ENCODE measurements at places on chromosomes 11 and 22.
A peak's percentile ranks its signal among the peaks of the same experiment; 100 is the strongest.

- DNase-seq: no peak
These were observed 32.2 kb downstream of the ARRB1 start for GRCh38 chr11:75319035-75319877.

GRCh38 chr11:81032906-81033305 lies 1592.1 kb upstream of the TENM4 start:
- DNase-seq: no peak

DNA sequence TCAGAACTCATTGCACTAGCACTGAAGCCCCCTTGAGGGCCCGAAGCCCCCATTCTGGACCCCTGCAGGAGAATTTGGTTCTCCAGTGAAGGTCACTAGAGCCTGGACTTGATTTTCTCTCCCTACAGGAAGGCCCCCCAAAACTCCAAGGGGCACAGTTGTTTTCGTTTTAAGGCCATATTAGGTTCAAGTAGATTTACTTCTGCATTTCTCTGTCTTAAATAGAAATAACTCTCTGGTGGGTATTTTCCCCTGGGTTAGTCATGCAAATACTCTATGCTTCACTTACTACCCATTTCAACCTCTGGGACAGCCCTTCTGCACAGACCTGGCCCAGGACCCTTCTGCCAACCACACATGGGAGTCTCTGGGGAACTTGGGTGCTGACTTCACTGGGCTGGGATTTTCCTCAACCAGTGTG lies 41.6 kb downstream of the WEE1 start:
- DNase-seq: no peak

DNA sequence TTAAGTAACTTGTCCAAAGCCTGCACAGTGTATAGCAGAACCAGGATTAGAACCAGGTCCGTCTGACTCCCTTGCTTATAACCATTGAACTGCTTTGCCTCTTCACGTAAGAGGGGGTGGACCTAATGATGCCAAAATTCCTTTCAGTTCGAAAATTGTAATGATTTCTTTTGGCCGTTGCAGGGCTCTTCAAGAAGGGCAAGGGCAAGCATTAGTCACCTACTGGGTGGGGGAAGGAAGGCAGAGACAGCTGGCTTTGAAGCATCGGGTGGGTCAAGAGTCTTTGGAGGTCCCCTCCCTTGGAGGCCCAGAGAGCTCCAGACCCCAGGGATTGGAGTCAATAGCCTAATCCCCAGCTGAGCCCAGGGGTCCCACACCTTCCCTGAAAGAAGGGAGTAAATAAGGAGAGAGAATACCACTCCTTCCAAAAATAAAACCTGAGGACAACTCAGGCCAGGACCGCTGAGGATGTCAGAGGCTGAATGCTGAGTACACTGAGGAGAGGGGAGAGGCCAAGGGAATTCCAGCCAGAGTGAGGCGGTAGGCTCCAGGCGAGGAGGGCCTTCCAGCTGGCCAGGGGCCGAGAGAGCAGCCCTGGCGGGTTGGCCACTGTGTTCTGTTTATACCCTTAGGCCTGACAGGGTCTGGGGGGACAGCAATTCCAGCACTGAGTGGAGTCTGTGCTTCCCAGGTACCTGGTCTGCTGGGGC lies 14.1 kb downstream of the CREB3L1 start:
- no peak for DNase-seq

DNA sequence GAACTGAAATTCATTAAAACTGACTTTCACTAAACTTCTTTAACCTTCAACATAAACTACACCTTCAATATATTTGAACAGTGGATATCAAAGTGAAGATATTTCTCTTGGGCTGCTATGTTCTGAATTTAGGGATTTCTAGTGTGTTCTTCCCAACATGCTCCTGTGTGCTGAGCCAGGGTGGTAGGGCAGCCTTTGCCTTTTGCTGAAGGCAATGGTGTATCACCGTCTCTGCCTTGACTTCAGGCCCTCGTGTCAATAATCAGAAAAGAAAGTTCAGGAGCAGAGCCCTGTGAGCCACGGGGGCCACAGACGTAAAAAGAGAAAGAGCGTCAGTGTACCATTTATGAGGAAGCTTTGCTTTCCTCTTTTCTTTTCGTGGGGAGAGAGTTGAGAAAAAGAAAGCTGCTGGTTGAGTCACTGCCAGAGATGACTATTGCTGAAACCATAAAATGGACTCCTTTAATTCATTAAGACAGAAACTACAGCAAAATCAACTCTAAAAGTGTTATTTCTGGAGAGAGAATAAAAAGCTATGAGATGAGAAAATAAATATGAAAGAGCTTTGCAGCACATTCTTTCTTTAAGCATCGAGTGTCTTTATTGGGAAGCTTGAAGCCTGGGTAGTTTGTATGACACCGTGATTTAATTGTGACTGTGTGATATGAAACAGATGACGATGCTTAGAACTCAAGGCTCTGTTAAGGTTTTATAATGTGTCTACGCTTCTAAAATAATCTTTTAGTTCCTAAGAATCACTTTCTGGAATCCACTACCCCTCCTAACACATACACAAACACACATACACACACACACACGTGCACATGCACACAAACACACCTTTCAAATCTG lies 271.8 kb upstream of the MTNR1B start:
- DNase-seq: no peak

DNA sequence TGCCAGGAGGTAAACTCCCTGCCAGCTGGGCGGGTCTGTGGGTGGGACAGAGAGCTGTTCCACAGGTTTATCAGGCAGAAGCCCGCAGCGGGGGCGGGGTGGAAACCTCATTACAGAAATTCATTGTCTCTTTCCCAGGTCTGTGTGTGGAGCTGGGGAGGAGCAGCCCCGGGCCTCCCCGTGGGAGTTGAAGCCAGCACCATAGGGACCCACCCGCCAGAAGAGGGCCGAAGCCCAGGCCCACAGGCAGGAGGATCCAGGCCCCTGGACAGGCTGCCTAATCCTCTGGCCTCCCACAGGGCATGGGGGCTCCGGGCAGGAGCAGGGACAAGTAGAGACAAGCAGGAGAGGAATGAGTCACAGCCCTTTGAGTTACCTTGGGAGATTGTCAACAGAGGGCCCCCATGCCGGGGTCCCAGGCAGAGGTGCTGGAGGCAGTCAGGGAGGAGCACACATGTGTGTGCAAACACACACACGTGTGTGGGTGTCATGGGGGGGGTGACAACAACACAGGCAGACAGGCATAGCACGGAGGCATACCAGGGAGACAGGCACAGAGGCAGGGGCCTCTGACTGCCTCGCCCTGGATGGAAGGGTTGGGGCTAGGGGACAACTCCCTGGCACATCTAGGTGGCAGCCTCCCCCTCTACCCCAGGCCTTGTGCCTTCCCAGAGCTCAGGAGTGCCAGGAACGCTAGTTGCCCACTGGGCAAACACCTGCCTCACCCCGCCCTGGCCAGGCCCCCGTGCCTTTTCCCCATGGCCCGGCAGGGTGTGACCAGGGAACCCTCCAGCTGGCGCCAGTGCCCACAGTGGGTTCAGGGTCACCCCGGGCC lies 1.4 kb downstream of the CDC42BPG start:
- DNase-seq: no peak

GRCh38 chr11:108672113-108672512 lies 7.2 kb downstream of the DDX10 start:
- DNase-seq: no peak

DNA sequence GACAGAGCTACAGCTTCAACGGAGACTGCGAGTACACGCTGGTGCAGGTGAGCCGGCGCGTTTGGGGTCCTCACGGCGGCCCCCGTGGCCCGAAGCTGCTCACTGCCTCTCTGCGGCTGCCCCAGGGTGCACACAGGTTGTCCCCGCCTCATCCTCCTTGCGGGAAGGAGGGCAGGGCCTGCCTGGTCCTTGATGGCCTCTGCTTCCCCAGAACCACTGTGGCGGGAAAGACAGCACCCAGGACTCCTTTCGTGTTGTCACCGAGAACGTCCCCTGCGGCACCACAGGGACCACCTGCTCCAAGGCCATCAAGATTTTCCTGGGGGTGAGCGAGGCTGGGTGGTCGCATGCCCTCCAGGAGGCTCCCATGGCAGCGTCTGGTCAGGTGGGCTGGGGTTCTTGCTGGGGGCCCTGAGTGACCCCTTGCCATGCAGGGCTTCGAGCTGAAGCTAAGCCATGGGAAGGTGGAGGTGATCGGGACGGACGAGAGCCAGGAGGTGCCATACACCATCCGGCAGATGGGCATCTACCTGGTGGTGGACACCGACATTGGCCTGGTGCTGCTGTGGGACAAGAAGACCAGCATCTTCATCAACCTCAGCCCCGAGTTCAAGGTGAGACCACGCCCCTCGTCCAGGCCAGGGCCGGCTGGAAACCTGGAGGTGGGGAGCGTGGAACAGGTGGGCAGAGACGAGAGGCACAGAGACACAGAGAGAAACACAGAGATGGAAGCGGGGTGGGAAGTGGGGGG lies 19.4 kb downstream of the MUC5AC start:
- DNase-seq: no peak

DNA sequence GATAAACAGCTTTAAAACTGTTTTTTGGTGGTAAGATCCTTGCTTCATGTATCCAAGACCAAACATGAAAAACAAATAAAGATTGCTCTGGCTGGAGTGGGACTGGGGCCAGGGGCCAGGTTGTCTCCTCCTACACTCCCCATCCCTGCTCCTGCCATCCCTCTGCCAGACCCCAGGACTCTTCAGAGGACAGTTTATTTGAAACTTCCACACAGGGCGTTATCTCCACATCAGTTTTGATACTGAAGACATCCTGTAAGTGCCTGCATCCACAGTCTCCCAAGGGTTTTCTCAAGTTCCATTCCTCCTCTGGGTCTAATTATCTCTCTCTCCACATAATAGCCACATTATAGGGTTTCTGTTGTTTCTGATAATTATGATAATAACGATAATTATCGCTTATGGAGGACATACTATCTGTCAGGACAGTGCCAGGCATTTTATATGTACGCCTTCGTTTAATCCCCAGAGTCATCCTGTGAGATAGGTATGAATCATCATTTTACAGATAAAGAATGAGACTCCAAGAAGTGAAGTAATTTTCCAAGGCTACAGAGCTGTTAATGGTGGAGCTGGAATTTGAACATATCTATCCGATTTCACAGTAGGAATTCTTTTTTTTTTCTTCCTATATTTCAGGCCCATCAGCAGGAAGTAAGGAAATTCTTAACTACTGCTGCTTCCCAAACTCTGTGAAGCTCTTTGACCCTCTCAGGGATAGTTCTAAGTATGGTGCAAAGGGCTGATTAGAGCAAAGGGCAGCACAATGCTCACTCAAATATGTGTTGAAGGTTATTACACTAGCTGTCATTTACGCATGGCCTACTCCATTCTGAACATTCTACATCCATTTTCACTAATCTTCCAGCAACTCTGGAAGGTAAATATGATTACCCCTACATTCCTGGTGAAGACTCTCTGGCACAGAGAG lies 488.0 kb upstream of the CCDC90B start:
- no peak for DNase-seq

- peak; percentile 76 for DNase-seq
These were observed 55.8 kb upstream of the RRAS2 start for GRCh38 chr11:14414470-14415461.
